ENCODE measurements at places on chromosomes 3 and 15. TPM values are rescaled to one million over a fixed set of nuclear protein-coding genes. Genes with fewer than 3 reads are reported as not detected.

The AADACL2 gene
- not detected for total RNA-seq

The ABHD10 gene
- total RNA-seq: 21.6 TPM

The RYK gene
- 96.6 TPM for total RNA-seq

The FETUB gene
- total RNA-seq: not detected

The LEKR1 gene
- total RNA-seq: 0.26 TPM

The RLBP1 gene
- not detected for total RNA-seq

The DNAH12 gene
- under 0.01 TPM for total RNA-seq

The SLC25A26 gene
- 17.6 TPM for total RNA-seq

The ILDR1 gene
- total RNA-seq: not detected

The ATP8B4 gene
- total RNA-seq: 2.0 TPM

The PLCB2 gene
- total RNA-seq: not detected
